ELR (cell line): ENCODE measurements at places on chromosomes 3 and 15.

- DNase-seq, result no peak
Measured at GRCh38 chr3:17986348-17986816, 244.0 kb upstream of the TBC1D5 start.

GRCh38 chr3:131174752-131175151 lies 148.1 kb downstream of the NEK11 start:
- peak; percentile 47 for DNase-seq

- DNase-seq, result no peak
Measured at GRCh38 chr3:193884027-193884426, 251.9 kb upstream of the HES1 start.

DNA sequence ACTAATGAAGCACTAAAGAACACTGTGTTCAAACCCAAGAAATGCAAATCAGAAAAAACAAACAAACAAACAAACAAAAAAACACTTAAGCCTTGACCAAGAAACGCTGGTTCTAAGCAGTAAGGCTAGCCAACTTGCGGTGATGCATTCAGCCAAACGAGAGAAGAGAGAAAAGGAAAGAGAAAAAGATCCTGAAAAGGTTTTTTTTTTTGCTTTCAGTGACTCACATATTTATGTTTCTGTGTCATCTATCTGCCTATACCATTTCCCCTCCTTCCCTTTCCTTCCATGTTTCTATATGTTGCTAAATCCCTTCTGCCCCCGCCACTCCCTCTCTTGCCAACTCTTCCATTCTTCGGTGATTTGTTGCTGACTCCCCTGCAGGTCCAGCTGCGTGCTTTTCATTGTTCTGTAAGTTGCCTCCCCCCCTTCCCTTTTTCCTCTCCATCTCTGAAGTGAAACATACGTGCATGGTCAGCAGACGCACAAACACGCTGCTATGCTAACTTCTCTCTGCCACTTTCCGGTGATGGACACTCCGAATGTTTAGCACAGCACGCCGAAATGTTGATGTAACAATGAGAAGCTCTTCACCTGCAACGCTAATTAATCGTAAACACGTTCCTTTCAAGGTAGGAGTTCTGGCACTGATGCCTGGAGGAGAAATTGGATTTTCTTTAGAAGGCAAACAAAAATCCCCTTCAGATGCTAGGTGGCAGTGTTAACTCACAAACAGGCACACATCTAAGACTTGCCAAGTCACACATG lies 154.4 kb downstream of the TUSC7 start:
- DNase-seq, result peak; percentile 61

DNA sequence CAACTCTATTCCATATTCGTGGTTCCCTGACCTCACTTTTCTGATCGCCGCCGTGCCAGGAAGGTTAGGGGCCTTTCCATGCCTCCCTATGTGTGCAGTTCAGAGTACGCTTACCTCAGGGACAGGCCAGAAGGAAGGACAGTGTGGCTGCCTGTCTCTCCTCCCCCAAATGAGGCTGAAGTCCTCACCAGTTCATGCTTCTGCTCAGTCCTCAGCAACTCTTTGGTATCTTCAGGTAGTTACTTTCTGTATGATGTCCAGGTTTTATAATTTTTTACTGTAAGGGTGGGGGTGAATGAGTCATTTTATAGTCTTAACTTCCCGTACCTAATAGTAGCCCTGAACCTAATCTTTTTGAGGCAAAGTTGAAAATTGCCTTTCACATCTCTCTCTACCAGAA lies 98.7 kb downstream of the VPS8 start:
- DNase-seq, result no peak

DNA sequence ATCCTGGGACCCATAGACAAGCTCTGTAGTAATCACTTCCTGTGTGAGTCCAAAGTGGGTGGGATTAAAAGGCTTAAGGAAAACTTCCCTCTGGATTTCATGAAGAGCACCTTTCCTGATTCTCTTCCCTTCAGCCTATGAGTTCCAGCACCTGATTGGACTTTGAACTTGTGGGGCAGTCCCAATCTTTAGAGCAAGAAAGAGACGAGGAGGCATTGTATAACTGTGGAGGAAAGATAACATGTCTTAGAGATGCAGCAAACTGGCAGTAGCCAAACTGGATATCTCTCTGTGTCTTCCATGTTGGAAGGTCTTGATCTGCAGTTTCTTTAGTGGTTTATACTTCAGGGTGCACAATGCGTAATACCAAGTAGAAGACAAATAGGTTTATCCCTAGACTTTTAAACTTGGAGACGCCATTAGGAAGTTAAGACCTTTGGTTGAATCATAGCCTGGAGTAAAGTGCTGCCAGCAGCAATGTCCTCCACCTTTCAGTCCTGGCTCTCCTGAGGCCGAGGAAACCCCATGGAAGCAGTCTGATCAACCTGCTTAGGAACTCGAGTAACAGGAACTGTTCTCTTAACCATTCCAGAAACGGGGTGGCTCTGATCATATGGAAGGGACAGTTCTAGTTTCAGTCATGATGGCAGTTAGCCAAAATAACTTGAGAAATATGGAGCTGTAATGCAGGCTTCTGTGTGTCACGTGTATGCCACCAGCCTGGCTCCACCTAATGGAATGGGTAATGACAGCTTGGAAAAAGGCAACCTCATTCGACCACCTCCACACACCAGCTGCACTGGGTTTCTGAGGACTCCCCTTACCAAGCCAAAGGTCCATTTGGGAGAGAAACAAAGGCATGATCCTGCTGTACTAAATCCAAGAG lies 4.7 kb downstream of the EIF1B start:
- peak; percentile 15 for DNase-seq

DNA sequence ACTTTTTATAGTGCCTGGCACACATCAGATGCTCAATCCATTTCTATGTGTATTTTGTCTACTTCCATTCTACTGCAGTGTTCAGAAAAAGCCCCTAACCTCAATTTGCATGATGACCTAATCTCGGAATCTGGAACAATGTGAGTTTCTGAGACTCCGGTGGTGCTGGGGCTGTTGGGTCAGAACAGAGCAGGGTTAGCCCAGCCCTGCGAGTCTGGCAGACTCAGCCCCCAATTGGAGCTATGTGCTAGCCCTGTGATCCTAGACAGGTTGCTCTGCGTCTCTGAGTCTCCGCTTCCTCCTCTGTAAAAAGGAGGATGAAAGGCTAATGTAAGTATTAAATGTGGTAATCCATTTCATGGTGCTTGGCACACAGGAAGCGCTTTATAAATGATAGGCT lies 95.0 kb upstream of the ICE2 start:
- no peak for DNase-seq

GRCh38 chr3:35295906-35296305 lies 343.4 kb upstream of the ARPP21 start:
- DNase-seq, result no peak

- DNase-seq, result peak; percentile 89
Measured at GRCh38 chr3:141482245-141482922, 4.4 kb upstream of the RASA2 start.

DNA sequence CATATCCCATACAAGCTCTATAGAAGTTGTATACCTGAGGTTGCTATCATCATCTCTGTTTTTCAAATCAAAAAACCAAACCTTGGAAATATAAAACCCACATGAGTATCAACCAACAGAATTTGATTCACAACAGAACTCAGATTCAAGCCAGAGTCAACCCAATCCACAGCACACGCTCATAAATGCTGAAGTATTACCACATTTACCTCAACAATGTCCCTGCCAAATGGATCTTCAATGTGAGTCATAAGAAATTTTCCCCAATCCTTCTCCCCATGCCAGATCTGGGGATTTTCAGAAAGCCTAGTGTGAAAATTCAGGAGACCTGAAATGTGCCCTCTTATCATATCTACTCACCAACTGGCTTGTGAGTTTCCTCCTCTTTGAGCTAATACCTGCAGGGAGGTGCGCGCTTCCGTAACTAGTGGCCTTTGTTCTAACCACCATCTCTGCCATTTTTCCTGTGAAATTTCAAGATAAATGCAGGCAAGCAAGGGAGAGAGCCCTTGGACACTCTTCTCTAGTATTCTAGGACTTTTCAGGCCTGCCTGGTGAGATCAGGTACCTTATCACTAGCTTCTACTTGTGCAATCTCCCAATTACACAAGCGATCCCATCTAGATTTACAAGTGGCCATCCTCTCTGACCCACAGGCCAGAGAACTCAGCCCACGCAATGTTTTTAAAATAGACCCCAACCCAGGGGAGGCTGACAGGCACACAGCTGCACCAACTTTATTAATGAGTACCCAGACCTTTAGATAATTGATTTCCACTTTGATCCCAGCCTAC lies 1076.9 kb upstream of the CFAP20DC start:
- DNase-seq, result no peak

GRCh38 chr15:61367953-61368352 lies 138.9 kb upstream of the RORA start:
- DNase-seq, result peak; percentile 7

GRCh38 chr3:2826453-2826852 lies 283.7 kb downstream of the IL5RA start:
- DNase-seq, result no peak

GRCh38 chr15:101187820-101188636 lies 63.8 kb downstream of the CHSY1 start:
- peak; percentile 83 for DNase-seq

DNA sequence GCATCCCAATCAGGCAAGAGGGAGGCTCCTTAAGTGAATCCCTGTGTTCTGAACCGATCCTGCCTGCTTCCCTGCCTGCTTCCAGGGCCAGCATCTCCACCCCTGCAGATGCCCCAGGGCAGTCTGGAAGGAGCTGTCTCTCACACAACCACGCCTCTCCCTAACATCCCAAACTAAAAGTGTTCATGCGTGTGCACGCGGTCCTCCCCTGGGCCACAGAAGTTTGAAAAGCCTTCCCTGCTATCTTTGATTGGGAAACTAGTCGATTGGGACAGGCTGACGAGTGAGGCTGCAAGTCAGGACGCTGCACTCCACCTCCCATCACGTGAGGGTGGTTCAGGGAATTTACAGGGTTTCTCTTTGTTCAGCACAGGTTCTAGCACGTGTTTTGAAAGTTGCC lies 340.9 kb upstream of the ICE2 start:
- no peak for DNase-seq

DNA sequence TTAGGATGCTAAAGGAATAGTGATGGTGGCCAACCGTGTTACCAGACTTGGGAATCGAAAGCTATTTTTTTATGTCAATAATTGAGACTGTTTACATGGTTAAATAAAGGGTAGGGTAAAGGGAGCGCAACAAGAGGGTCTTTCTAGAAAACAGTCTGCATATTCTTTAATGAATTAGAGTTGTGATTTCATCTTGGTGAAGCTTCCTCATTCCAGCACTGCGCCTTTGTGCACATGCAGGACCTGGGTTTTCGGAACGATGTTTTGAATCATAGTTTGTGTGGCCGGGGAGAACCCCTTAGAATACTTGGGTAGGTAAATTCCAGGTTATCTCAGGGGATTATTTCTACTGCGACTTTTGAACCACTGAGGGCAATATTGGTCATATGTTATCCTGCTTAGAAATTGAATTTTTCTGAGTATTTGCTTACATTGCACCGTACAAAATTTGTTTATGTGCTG lies 1.3 kb downstream of the PIK3CA start:
- DNase-seq, result peak; percentile 54

GRCh38 chr15:68158046-68158628 lies 47.0 kb downstream of the CALML4 start:
- DNase-seq, result no peak

- DNase-seq, result no peak
Measured at GRCh38 chr15:64716452-64716851, 58.9 kb downstream of the RBPMS2 start.

DNA sequence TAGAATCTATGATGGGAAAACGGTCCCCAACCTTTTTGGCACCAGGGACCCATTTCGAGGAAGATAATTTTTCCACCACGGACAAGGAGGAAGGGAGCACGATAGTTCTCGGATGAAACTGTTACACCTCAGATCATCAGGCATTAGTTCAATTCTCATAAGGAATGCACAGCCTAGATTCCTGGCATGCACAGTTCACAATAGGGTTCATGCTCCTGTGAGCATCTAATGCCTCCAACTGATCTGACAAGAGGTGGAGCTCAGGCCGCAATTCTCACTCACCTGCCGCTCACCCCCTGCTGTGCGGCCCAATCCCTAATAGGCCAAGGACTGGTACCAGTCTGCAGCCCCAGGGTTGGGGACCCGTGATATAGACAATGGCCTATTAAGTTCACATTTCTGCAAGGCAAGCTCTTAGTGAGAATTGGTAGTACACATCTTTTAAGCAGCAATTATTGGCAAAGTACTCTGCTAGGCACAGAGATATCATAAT lies 26.5 kb downstream of the CD200R1 start:
- DNase-seq, result no peak

- peak; percentile 55 for DNase-seq
Measured at GRCh38 chr3:188037965-188038581, 115.9 kb upstream of the LPP start.

- DNase-seq, result no peak
Measured at GRCh38 chr3:61239871-61240270, 11.4 kb downstream of the FHIT start.

DNA sequence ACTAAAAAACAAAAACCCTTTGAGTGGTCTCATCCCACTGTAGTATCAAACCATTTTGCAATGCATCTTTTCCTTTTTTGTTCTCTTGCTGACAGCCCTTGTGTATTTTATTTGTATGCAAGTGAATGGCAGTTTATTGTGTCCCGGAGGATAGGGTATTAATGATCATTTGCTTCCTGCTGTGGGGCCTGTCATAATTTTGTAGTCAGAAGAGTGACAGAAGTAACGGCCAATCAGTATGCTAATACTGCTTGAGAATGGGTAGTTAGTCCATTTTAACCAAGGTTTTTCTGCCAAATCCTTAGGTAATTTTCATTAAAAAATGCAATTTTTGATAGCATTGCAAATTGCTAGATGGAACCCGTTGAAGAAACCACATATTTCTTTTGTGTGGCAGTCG lies 75.5 kb upstream of the PLSCR5 start:
- no peak for DNase-seq

DNA sequence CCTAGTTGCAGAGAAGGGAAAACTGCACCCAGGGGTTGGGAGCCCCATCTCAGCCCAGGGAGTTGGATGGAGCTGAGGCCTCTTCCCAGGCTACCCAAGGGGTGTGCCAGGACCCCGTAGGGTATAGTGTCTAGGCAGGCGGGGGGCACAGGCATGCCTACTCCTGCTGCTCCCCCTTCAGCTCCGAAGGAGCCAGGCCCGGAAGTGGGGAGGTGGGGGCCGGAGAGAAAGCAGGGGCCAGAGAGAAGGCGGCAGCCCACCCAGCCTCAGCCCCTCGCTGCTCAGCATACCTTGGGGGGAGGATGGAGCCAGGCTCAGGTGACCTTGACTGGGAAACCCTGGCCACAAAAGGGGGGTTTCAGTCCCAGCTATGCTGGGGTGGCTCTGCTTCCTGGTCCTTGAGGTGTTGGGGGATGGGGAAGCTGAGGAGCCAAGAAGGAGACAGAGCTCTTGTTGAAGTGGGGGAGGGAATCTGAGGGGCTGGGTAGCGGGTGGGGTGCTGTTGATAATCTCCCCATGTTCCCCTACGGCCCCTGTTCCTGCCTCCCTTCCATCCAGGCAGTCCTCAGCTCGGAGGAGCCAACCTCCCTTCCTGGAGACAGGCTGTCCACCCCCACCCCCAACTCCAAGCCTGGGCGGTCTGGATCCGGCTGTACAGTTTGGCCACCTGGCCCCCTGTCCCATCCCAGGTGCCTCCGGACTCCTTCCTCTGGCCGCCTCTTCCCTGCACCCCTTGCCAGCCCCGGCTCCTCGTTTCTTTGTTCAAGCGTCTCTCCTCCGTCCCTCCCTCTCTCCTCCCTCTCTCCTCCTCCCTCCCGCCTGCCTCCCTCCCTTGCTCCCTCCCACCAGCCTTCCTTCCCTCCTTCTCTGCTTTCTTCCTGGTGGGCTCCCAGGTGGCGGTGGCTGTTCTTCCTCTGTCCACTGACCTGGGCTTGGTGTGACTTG lies 1.7 kb downstream of the SEMA3F start:
- DNase-seq, result no peak

GRCh38 chr3:138439646-138440045 lies 5.2 kb downstream of the ESYT3 start:
- DNase-seq, result no peak
